IPS-NIHi11 (cell line): ENCODE measurements at places on chromosomes 12 and 14.

DNA sequence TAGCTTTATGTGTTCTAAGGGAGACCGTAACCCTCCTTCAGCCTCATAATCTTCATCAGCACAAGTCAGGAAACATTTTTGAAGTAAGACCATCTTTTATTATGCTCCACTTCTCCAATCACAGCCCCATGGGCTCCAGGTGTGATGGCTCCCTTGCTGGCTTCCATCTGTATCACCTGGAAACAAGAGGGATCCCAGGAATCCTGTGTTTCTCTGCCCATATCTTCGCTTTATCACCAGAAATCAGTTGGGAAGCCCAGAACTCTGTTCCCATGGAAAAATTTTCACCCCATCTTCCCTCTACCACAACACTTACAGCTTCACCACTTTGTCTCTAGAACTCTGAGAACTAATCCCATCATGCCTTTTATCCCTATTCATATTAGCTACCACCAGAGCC is 68.3 kb downstream of the METTL25 start:
- DNase-seq, result no peak

GRCh38 chr12:130222519-130223218 is 60.4 kb downstream of the FZD10 start:
- peak; percentile 26 for DNase-seq

GRCh38 chr14:24315807-24316596 is 4.7 kb downstream of the LTB4R start:
- peak; percentile 65 for DNase-seq

GRCh38 chr14:32087173-32087861 is 10.2 kb downstream of the ARHGAP5 start:
- DNase-seq, result peak; percentile 9

DNA sequence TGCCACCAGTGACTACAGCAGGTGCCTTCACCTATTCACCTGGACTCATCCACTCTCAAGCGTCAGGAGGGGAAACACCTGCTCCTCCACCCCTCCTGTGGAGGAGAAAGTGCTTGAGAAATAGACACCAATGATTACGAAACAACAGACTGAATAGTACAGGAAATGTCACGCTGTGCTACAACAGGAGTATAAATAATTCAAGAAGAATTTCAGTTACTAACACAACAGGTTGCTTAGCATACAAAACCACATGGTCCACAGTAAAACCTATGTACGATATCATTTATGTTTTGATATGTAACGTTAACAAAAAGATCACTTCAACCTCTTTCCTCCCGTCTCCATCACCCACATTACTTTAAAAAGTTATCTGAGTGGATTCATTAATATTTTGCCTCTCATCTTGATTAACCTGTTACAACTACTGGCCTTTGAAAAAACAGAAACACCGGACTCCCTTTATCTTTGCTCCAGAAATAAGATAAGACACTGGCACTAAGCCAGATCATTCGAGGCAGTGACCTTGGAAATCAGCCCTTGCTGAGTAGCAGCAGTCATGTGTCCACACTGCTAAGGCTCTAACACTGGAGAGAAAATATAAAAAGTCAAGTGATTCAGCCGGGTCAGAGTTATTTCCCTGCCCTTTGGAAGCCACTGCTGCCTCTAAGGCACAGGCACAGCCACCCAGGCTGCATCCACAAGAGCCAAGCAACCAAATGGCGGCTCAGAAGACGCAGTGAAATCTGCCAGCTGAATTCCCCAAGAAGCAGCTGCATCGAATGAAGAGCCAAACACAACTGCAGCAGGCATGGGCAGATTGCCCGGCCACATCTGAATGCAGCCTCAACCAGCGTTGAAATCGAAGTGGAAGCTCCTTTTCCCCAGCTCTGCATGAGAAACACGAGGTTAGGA is 40.9 kb downstream of the NT5DC3 start:
- DNase-seq, result peak; percentile 40

DNA sequence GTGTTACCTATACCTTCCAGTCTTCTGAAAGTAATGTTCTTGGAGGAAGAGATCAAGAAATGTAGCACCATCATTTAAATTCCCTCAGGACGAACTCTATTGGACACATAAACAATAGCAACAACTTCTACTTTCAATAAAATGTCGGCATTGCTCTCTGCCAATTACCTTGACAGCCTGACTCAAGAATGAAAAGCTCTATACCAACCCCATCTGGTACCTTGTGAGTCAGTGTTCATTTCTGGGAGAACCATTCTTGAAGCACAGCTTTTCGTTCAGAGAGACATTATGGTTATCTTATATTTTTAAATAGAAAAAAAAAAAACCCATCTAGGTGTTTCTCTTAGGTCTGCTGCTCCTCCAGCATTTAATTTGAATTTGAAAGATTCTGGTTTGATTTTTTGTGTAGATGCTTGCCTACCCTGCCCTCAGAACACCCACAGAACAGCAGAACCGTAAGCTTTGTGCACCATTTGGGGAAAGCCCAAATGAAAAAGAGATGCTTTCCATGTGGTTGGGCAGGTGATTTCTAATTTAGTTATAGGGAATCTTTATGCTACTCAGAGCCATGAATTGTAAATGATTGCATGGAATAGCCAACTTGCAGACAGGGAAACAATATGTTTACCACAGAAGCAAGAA is 156.0 kb downstream of the SAMD4A start:
- DNase-seq, result no peak

DNA sequence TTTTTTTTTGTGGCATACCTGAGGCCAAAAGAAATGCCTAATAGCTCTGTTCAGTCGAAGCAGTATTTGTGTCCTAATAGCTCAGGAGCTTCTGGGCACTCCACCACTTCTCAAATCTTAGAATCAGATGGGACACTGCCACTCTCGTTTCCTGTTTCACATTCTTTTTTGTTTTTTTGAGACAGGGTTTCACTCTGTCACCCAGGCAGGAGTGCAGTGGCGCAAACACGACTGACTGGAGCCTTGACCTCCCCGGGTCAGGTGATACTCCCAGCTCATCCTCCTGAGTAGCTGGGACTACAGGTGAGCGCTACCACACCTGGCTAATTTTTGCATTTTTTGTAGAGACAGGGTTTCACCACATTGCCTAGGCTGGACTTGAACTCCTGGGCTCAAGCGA is 52.7 kb downstream of the SPPL3 start:
- no peak for DNase-seq

- DNase-seq, result peak; percentile 88
Observed at GRCh38 chr12:6620137-6620884, 13.1 kb upstream of the CHD4 start.

DNA sequence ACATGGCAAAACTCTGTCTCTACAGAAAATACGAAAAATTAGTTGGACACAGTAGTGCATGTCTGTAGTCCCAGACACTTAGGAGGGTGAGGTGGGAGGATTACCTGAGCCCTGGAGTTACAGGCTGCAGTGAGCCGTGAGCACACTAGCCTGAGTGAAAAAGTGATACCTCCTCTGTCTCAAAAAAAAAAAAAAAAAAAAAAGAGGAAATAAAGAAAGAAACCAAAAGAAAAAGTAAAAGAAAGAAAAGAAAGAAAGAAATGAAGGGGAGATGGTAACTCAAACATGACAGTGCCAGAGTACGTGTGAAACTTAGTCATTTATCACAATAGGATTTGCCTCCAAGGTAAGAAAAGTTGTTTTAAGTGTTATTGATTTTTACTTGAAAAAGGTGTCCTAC is 407.0 kb upstream of the MGAT4C start:
- DNase-seq, result no peak

DNA sequence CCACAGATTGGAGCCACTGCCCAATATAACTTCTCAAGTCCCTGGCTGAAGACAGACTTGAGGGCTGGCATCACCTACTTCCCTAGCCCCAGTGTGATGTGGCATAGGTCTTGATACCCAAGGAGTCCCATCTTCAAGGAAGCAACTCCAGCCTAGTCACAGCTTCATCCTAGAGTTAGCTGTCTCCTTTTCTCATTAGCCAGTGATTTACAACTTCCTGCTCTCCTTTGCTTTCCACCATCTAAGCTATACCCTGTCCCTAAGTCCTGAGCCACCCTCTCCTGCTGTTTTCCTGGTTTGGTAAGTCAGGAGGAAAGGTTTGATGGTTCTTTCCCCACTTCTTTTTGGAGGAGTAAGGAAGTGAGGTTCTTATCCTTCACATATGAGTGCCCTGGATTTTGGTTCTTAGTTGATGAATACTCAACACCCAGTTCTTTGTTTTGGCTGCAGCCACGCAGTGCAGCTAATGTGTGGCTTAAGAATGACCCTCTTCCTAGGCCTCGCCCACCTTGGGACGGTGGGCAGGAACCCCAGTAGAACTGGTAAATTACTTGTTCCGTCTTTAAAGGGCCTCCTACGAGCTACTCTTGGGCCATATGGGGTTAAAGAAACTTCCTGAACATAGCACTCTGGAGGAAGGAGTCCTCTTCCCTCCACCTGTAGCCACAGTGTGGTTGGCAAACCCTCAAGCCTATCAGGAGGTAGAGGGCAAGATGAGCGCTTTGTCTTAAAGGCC is 3.9 kb upstream of the GPX2 start:
- DNase-seq, result no peak

DNA sequence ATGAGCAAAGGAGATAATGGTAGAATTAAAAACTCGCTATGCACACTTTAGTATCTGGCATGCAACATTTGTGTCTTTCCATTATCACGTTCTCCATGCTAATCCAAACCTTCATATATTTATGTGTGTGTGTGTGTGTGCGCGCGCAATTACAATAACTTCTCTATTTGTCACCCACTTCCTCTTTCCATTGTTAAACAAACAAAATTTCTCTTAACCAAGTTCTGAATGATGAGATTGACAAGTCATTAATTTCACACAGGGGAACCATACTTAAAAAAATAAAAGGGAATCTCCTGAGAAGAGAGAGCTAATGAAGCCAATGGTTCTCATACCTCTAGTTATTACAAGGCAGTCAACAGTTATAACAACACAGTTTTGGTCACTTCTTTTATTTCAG is 575.9 kb upstream of the MDGA2 start:
- DNase-seq, result no peak

GRCh38 chr12:66516561-66516960 is 162.3 kb downstream of the GRIP1 start:
- no peak for DNase-seq

DNA sequence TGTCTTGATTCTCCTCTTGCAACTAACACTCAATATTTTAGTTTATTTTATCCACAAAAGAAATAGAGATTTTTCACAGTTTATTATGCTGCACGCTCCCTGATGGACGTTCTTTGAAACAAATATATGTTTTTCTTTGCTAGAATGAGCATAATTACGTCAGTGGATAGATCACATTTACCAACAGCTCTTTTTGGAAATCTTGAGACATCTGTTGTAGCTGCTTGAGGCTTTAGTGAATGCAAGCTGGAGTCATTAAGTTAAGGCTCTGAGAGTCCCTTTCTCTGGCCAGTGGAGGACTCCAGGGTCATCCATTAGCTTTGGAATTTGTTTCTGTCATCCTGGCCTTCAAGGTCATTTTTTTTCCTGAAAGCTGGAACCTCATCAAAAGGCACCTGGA is 405.6 kb upstream of the TMEM132C start:
- no peak for DNase-seq

DNA sequence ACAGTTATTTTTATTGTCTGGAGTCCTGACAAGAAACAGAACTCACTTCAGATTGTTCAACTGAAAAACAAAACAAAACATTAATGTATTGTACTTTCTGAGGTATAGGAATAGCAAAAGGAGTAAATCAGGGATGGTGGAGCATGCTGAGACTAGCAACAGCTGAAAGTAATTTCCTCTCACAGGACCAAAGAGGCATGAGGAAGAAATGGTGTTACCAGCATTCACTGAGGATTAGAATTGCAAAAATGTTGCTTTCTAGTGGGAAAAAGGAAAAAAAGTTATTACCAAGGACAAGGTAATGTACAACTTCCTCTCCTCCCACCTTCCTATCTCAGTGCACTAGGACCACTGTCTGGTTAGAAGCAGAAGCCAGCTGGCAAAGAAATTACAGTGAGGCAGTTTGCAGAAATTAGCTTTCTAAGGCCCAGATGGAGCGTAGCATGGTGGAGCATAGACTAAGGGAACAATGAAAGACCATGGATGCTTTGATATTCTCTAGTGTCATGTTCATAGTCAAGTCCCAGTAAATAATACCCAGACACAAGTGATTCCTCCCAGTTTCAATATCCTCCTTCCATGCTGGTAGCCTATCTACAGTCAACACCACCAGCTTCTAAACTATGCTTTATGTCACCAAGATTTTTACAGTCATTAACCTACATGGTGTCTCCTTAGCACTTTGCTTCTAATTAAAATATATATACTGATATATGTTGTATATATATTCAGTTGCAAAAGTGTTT is 133.7 kb upstream of the DCN start:
- no peak for DNase-seq

DNA sequence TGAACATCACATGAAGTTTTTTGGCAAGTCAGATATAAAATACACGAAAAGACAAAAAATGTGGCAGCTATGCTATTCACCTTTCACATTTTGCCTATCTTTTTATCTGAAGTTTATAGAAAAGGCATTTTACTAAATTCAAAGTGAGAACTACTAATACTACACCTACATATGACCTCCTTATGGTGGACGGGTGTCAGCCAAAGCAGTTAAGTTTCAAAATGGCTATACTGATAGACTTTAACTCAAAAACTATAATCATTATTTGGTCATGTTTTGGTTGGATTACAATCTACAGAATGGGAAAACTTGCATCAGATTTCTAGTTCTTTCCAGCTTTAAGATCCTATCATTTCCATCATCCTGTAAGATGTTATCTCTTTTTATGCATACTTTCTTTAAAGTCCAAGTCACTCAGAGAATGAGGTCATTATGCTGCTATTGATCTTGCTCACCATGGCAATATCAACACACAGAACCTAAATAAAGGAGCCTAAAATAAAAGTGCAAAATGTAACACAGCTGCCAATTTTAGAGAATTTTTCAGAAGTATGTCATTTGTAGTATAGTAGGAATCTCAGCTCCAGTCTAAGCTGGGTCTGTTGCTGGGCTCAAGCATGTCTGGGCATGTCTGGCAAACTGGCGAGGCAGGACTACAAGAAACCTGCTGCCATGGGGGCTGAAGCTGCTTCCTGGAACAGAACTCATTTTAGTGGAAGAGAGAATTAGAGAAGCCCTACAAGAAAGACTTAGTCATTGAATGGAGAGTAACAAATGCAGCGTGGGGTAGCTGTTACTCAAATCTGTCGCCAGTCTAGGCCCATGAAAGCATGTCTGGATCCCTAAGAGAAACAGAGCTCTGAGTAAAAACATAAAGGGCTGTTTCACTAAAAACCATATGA is 7.6 kb upstream of the AEBP2 start:
- DNase-seq, result no peak
